ENCODE measurements at places on chromosomes 5 and 9. TPM values are rescaled to one million over a fixed set of nuclear protein-coding genes. Genes with fewer than 3 reads are reported as not detected.

Gene MFAP3
- polyA plus RNA-seq, result 24.1 TPM

DNA sequence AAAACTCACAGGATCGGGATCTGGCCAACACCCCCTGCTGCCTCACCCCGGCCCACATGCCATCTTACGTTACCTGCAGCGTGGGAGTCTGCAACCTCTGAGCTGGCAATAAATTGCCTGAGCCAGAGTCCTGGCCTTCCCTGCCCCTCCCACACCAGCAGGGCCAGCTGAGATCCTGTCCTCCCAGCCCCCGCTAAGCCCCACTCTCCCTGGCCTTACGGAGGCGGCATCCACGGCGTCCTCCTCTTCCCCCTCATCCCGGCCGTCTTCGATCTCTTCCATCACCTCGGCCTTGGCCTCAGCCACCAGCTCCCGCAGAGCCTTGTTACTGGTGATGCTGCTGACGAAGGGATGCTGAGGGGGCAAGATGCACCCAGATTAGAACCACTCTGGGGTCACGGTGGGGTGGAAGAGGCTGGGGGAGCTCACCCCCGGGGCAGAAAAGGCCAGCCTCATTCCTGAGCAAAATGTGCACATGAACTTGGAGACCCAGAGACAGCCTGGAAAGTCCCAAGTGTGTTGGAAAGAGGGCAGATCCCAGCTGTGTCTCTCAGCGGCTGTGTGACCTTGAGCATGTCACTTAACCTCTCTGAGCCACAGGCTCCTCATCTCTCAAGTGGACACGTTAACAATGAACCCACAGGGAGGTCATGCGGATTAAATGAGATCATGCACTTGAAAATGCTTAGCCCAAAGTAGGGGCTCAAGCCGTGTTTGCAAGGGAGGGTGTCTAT, 89.9 kb upstream of the FBXW11 start:
- no peak for DNase-seq

DNA sequence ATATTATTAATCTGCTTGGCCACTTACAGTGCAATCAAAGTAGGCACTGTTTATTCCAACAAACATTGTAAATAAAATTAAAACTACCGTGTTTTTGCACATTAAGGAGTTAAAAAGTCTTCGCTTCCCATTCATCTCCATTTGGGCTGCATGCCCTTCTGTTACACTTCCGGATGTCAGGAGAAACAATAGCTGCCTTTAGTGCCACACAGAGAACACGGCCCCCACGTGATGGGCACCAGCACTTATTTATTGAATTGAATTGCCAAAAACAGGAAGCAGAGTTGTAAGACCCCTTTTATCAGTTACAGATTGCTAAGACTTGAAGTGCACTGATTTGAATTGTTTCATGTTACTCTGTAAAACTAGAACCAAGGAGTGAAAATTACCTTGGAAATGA, 80.4 kb downstream of the LHFPL2 start:
- DNase-seq, result no peak

DNA sequence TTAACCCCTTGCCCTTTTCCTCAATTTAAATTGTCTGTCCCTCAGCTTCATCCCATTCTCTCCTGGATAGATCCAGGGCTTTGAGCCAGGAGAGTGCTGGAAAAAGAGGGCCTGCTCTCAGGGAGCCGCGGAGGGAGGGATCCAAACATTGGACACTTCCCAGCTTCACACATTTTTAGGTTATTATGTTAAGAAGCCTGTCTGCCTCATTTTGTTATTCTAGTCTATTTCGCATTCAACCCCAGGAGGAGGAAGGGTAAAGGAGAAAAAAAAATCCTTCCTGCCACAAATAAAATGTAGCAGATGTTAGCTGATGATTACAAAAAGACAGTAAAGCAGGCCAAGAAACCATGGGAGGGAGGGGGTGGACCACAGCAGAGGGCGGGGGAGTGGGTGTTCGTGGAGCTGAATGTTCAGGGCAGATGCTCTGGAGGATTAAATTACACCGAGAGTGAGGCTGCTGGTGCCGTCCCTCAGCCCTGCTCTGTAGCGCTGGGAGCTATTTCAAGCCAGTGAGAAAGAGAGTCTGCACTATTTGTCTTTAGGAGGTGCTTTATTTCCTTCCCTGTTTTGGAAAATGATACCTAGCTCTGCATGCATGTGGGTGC, 60.6 kb upstream of the ZFR start:
- DNase-seq, result no peak
